ENCODE measurements at places on chromosomes 3 and 15.

- DNase-seq: no peak
Measured at GRCh38 chr3:86382556-86382955, 608.4 kb downstream of the VGLL3 start.

DNA sequence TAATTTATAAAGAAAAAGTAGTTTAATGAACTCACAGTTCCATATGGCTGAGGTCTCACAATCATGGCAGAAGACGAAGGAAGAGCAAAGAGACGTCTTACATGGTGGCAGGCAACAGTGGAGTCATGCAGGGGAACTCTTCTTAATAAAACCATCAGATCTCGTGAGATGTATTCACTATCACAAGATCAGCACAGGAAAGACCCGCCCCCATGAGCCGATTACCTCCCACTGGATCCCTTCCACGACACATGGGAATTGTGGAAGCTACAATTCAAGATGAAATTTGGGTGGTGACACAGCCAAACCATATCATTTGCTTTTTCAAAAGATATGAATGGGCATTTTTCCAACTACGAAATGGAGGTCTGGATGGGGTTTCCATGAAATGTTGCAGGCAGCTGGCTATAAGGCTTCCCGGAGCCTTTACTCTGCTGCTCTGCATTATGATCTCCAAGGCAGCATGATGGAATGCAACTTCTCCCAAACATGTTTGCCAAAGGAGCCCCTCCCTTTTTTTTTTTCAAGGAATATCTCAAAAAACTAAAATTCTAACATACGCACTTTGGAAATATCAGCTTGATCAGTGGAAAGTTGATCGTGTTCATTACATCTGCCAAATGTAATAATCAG lies 189.7 kb downstream of the MEX3B start:
- DNase-seq: no peak

GRCh38 chr3:152039887-152040286 lies 166.4 kb downstream of the SUCNR1 start:
- DNase-seq: no peak

DNA sequence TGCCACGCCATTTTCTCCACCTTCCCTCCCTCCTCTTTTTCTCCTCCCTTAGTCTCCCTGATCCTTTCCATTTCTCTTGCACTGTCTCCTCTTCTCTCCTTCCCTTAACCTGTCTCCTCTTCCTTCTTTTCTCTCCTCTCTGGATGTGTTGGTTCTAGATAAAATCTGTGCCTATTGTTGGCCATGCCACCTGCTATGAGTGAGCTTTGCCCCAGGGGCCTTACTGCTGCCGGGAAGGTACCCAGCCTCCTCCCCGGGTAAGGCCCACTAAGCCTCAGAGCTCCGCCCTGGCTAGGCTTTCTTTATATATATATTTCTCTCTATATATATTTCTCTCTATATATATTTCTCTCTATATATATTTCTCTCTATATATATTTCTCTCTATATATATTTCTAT lies 14.7 kb downstream of the GPD1L start:
- no peak for DNase-seq

DNA sequence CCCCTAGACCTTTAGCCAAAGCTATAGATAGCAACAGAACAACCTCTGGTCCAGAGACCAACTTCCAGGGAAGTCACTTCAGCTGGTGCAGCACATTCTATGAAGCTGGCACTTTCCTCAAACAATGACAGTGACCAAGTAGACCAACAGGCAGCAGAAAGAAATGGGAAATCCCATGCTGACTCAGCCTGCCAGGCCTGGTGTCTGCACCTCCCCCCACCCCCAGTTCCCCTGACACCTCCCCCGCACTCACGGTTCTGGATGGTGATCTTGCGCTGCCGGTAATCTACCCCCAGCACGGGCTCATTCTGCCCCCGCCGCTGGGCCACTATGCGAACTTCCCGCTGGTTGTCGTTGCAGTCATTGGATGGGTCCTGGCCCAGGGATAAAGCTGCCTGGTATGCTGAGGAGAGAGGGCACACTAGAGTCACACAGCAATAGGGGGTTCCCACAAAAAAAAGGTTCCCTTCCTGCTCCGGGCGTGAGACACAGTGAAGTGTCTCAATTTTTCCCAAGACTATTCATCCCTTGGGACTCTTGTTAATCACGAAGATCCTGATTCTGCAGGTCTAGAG lies 17.0 kb downstream of the ILDR1 start:
- no peak for DNase-seq

GRCh38 chr3:111737706-111738086 lies 121.4 kb upstream of the PHLDB2 start:
- DNase-seq: peak; percentile 52

GRCh38 chr3:58085616-58086015 lies 77.4 kb downstream of the FLNB start:
- no peak for DNase-seq

DNA sequence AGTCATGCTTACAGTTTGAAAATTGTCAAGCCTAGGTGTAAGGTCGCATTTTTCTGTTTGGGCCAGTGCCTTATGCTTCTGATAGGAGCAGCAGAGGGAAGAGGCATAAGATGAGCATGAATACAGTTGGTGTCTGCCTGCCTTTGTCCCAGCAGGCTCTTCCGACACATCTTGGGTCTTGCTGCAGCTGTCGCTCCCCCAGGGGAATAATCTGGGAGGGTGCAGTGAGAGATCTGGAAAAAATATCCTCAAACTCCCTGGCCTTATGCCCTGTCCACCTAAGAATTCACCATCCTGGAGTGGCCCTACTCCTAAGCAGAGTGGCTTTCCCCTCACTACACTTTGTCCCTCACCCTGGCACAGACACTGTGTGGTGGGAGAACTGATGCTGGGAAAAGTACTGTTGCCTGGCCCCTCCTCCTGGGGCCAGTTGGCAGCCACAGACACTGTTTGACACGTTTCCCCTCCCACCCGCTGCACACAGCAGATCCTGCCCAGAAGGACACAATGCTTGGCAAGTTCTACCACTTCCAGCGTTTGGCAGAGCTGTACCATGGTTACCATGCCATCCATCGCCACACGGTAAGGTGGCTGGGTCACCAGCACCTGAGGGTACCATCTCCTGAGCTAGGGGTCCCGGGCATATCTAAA lies 21.1 kb upstream of the RHO start:
- no peak for DNase-seq

DNA sequence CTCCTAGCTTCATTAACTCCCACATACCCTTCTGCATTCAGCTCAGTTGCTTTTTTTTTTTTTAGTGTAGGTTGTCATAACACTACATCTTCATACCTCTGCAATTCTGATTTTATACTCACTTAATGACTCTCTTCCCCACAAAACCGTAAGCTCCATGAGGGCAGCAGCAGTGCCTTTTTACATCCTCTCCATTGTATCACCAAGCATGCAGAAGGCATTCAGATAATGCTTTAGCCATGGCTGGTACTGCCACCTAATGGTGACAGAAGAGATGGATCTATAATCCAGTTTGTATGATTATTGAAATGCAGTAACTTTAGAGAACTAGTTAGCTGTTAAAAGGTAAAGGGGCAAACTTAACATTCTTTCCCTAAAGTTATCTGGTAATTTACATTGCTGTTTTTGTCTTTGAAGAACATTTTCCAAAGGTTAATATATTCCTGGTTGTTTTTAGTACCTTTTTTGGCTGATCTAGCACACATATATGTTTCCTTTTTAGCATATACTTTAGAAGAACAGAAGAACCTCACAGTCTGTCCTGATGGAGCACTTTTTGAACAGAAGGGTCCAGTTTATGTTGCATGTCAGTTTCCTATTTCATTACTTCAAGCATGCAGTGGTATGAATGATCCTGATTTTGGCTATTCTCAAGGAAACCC lies 36.8 kb downstream of the ATP1B3 start:
- peak; percentile 62 for DNase-seq

DNA sequence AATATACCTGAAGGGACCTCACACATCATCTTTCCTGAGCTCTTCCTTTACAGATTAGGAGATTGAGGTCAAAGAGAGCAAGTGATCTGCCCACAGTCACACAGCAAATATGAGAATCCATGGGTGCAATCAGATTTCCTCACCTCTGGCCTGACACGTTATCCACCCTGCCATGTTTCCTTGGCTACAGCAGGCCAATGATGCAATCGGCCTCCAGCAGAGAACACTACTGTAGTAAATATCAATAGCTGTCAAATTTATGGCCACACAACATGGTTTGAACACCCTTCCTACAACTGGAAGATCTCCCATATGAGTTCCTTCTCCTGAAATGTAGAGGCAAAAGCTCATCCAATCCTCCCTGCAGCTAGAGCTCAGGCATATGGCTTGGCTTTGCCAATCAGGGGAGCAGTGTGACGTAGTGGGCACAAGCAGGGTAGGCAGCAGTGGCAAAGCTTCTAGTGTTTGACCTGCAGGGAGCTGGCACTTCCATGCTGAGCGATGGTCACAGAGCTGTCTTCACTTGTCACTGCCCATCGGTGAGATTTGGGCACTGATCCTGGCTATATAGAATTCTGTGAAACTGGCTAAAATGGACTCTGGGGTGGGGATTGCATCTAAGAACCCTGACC lies 271.3 kb downstream of the TJP1 start:
- no peak for DNase-seq

- no peak for DNase-seq
Measured at GRCh38 chr3:98903705-98904481, 2.4 kb upstream of the DCBLD2 start.

DNA sequence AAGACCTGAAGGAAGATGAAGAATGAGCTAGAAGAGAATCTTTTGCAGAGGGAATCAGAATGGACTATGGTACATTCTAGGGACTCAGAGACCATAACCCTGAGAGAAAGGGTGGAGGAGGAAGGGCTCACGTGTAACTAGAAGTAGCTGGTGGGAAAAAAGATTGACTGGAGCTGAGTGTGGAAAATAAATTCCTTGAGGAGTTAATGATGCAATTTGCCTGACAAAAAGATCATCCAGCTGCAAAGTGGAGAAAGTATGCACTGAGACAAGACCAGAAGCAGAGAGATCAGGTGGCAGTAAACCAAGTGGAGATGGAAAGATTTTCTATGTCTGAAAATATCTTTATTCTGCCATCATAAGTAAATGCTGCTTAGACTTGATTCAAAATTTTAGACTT lies 52.9 kb upstream of the TBL1XR1 start:
- DNase-seq: no peak

- no peak for DNase-seq
Measured at GRCh38 chr15:90550919-90551318, 21.2 kb downstream of the CRTC3 start.

DNA sequence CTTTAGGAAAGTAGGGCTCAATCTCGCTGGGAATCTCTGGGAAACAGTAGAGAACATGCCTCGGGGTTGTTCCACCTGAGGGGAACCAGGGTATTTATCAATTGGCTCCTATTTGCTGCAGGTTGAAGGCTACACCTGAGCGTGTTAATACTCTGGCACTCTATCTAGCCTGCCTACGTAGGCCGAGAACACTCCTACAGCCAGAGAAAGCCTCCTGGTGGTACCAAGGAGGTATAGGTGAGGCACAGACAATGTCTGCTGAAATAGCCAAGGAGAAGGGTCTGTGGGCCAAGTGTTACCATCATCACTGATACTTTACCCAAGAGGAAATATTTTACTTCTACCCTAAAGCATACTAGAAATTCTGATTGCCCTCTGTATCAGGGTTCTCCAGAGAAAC lies 341.0 kb upstream of the UBE2E2 start:
- DNase-seq: no peak

DNA sequence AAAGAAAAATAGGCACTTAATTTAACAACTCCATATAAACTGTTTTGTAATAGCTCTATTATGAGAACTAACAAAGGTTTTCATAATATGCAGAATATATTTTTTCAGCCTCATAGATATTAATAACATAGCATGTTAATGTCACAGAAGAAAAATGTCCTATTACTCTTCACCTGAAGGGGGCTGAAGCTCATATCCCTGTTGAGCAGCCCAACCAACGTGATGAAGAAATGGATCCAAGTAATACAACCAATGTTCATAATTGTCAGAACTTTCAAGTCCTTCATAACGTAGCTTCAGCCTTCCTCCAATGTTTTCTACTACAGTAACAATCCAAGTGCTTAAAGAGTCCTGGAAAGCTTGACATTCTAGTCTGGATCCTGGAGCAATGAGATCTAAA lies 34.5 kb upstream of the STIMATE start:
- DNase-seq: no peak

GRCh38 chr15:55016225-55016624 lies 180.5 kb downstream of the RSL24D1 start:
- no peak for DNase-seq

DNA sequence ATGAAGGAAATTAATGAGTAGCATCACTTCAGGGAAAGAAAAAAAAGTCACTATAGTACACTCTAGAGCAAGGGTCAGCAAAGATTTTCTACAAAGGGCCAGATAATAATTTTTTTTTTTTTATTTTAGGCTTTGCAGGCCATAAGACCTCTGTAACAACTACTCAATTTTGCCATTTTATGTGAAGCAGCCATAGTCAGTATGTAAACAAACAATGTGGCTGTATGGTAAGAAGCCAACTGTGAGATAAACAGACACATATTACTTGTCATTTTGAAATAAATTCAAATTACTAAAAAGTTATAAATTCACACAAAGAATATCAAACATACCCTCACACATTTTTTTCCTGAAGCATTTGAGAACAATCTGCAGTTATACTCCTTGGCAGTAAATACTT lies 40.6 kb downstream of the SCAPER start:
- no peak for DNase-seq

- DNase-seq: peak; percentile 39
Measured at GRCh38 chr3:113844622-113845222, 6.1 kb downstream of the GRAMD1C start.

DNA sequence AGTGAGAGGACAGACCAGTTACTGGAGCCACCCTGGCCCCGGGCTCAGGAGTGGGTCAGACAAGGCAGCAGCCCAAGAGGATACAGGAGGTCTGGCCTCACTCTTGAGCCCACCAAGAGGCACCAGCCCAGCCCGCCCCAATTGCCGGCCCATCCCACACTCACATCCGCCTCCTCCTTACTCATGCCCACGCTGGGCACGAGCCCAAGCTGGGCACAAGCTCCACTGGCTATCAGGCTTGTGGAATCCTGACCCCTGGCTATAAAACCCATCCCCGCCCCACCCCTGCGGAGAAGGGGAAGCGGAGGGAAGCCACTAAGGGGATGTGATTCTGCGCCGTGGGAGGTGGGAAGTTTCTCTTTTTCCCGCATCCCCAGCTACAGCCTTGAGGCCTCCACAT lies 25.9 kb downstream of the ADCY5 start:
- DNase-seq: no peak

GRCh38 chr3:46186471-46187340 lies 21.4 kb downstream of the CCR1 start:
- DNase-seq: no peak

GRCh38 chr15:70483513-70483912 lies 279.8 kb downstream of the UACA start:
- no peak for DNase-seq

DNA sequence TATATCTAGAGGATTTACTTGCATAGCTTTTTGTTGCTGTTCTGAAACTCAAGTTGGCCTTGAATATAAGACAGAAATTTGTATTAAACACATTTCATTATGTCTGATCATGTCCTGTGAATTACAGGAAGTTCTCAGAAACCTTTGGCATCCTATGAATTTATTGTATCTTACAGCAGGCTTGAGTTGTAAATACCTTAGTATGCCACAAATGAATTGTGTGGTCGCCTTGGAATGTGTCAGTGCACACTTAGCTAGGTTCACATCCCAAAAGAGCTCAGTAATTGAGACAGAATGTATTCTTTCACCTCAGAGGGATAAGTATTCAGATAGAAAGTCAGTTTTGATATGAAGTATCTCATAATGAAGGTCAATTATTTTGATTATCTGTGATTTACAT lies 83.4 kb downstream of the NEK11 start:
- no peak for DNase-seq
